ENCODE measurements at places on chromosomes 4 and X.
A peak's percentile ranks its signal among the peaks of the same experiment; 100 is the strongest.

- DNase-seq: no peak
These were observed 47.5 kb upstream of the UGT2B15 start for GRCh38 chr4:68717999-68718398.

- peak; percentile 35 for DNase-seq
These were observed 140.8 kb upstream of the AGA start for GRCh38 chr4:177582992-177583391.

- DNase-seq: no peak
These were observed 31.5 kb downstream of the RTL5 start for GRCh38 chrX:72100051-72100755.

GRCh38 chr4:116585246-116585645 lies 500.1 kb downstream of the TRAM1L1 start:
- DNase-seq: peak; percentile 2

DNA sequence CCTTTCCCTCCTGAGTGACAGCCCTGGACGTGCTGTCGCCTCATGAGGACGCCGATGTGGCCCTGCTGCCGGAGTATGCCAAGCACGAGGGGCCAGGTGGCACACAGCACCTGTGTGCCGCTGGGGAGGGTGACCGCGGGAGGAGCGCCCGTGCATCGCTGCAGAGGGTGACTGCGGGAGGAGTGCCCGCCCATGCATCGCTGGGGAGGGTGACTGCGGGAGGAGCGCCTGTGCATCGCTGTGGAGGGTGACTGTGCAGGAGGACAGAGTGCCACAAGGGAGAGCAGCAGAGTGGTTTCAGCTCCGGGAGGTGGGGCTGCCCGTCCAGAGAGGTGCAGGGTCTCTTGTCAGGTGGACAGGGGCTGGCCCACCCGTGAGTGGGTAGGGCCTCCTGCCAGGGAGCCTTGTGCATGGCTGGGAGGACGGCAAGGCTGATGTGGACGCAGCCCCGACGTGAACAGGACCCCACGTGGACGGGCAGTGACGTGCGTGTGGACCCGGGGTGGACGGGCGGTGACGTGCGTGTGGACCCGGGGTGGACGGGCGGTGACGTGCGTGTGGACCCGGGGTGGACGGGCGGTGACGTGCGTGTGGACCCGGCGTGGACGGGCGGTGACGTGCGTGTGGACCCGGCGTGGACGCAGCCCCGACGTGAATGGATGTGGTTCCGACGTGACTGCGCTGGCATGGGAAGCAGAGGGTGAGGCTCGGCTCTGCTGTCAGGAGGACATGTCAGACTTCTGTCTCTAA lies 14.7 kb downstream of the PCGF3 start:
- DNase-seq: no peak

DNA sequence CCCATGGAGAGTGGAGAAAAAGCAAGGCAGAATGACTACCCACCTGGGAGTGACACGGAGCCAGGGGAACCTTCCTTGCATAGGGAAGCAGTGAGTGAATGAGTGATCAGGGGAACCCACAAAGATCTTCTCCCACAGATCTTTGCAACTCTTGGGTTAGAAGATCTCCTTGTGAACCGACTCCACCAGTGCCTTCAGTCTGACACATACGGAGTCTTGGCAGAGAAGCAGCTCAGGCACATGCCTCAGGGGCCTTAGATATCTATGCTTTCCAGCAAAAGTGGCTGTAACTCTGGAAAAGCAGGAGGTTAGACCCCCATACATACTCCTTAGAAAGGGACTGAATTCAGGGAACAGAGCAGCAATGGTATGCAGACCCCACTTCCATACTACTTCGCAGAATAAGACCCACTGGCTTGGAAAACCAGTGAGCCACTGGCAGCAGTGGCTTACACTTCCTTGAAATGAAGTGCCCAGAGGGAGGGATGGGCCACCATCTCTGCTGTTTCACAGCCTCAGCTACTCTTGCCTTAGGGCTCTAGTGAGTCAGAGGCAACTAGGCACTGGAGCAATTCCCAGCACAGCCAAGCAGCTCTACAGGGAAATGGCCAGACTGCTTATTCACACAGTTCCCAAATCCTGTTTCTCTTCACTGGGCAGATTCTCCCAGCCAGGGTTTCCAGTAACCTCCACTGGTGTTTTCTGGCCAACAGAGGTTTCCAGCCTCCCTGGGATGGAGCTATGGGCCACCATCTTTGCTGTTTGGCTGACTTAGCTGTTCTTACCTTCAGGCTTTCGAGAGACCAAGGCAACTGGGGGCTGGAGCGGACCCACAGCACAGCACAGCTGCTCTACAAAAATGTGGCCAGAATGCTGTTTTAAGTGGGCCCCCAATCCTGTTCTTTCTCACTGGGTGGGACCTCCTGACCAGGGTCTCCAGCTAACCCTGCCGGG lies 82.8 kb upstream of the TCEAL2 start:
- peak; percentile 27 for DNase-seq

DNA sequence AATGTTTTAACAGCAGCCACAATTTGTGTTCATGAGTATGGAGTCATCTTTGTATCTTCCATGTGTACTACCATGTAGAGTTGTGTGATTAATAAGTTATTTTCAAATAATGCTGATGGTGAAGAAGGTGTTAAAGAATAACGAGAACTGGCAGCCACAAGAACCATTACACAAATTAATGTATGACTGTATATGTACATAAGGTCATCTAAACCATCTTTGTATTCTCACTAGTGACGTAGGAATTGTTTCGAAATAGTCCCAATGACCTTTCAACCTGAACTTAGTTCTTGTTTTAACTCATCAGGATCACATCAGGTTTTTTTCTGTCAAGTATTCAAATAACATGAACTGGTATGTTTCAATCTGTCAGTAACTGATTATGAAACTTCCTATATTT lies 48.3 kb upstream of the NOCT start:
- peak; percentile 65 for DNase-seq

DNA sequence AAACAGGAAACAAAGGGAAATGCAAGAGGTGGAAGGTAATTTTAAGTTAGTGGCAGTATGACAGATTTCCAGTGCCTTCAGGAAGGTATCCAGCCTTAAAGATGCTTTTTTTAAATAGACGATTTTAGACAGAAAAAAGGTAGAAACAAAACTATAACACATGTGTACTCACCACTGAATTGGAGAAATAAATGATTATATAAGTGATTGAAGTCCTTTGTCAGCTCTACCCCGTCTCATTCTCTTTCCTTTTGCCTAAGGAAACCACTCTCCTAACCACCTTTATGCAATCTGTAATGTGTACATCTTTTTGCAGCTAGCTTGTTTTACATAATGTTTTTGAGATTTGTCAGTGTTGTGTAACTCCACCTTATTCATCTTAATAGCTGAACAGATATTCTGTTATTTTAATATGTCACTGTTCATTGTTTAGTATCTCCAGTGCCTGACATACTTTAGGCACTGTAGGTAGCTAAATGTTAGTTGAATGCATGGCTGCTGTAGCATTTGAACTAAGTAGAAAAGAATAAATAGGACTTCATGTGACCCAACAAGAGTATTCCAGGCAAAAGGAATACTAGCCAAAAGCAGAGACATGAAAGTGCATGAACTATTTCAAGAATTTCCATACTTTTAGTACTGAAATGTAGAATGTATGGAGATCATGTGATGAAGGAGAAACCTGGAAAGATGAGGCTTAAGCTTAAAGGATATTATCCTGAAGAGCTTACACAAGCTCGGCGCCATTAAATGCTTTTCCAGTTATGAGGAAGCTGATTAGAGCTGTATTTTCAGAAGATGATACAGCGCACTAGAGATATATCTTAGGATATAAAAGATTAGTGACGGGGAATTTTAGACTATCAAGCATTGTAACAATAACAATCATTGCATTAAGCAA lies 865 bp downstream of the FAM200B start:
- peak; percentile 62 for DNase-seq

DNA sequence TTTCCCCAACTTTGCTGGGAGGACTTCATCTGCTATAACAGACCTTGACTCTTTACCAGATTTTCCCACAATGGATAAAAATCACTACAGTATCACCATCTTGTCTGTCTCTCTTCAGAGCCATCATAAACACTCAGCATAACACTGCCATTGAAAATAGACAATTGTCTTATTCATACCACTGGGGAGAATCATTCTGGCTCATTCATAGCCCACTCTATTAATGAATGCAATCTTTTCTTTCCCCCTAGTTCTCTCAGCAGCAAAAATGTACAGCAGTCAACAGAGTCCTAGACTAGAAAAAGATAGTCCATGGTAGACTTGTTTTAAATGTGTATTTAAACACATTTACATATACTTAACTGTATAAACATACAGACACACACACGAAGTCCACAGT lies 19.2 kb downstream of the SLC9A7 start:
- no peak for DNase-seq

GRCh38 chr4:183932576-183932975 lies 27.5 kb downstream of the STOX2 start:
- DNase-seq: no peak

- peak; percentile 53 for DNase-seq
These were observed 1637.3 kb upstream of the PABPC4L start for GRCh38 chr4:135838889-135839288.

DNA sequence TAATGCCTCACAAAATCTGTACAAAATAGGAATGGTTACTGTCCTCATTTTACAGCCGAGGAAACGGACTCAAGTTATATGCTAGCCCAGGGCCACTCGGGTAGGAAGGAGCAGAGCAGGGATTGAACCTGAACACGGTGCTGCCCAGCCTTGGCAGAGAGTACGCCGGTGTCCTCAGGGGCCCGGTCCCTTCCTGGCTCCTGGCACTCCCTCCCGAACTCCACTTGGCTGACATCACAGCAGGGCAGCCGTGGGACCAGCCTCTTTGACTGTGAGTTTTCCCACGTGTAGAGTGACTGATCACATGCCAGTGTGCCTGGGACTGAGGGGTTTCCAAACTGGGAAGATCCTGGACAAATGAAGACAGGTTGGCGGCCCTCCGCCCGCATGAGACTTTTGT lies 23.7 kb downstream of the MAN2B2 start:
- no peak for DNase-seq

GRCh38 chr4:7112656-7113055 lies 44.8 kb upstream of the GRPEL1 start:
- no peak for DNase-seq

- DNase-seq: peak; percentile 2
These were observed 11.9 kb downstream of the CA5B start for GRCh38 chrX:15749642-15750610.

DNA sequence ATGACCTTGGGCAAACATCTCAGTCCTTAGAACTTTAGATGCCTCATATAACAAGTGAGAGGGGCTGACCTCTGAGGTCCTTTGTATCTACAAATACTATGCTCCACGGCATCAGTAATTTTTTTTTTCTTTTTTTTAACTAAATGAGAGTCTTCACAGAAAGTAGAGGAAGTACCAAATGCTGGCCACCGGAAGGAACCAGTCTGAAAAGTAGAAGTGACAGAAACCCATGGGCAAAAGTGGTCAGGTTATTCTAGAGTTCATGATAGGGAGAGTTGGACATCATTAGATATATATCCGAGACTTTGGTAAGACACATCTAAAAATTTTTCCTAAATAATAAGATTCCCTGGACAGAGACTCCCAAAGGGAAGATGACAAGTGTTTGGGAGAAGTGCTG lies 53.7 kb downstream of the COQ2 start:
- no peak for DNase-seq

Data from epithelial cell of esophagus (primary cell).